ENCODE measurements at places on chromosomes 13 and 19. TPM values are rescaled to one million over a fixed set of nuclear protein-coding genes. Genes with fewer than 3 reads are reported as not detected.

Gene RAB3A
- 0.87 TPM for total RNA-seq

GRCh38 chr13:41590643-41591042, 133.3 kb downstream of the RGCC start:
- no peak overlapping the region for H3K4me3 ChIP-seq
- no peak overlapping the region for H3K27ac ChIP-seq
- H3K27me3 ChIP-seq, result no peaks in the 10 kb centered on the region

DNA sequence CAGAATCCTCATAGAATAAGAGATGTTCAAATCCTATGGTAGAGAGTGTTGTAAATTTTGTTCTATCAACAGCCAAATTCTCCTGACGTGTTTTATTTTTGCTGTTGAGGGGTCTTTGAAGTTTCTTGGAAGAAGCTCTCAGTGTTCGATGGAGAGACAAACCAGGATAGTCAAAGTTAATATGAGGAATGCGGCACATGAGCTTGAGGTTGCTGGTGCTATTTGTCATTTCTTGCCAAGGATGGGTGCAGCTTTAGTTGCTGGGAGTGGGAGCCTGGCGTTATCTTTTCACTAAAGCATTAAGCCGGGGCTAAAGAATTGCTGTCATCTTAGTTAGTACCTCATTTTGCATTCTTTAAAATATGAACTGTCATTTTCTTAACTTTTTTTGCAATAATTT, 239.9 kb upstream of the CSNK1A1L start:
- H3K4me1 ChIP-seq, result no peaks in the 10 kb centered on the region
- H3K27ac ChIP-seq, result no peak overlapping the region
- no peaks in the 10 kb centered on the region for H3K27me3 ChIP-seq
- no peak overlapping the region for H3K4me3 ChIP-seq
- DNase-seq, result no peak

- no peaks in the 10 kb centered on the region for H3K36me3 ChIP-seq
- no peak overlapping the region for H3K4me3 ChIP-seq
Measured at GRCh38 chr13:114110091-114110829, 22.2 kb downstream of the RASA3 start.

GRCh38 chr13:29301027-29301426, 294.5 kb downstream of the SLC7A1 start:
- DNase-seq, result no peak
- H3K4me1 ChIP-seq, result no peaks in the 10 kb centered on the region
- no peaks in the 10 kb centered on the region for H3K36me3 ChIP-seq
- no peak overlapping the region for H3K4me3 ChIP-seq

Data from stomach (tissue), 19 donors.